T-helper 2 cell (primary cell): ENCODE measurements at places on chromosomes 2 and 18.

GRCh38 chr18:3773303-3773702 is 323.3 kb downstream of the TGIF1 start:
- no peak for DNase-seq

GRCh38 chr2:239918749-239919148 is 106.4 kb downstream of the NDUFA10 start:
- DNase-seq, result no peak

DNA sequence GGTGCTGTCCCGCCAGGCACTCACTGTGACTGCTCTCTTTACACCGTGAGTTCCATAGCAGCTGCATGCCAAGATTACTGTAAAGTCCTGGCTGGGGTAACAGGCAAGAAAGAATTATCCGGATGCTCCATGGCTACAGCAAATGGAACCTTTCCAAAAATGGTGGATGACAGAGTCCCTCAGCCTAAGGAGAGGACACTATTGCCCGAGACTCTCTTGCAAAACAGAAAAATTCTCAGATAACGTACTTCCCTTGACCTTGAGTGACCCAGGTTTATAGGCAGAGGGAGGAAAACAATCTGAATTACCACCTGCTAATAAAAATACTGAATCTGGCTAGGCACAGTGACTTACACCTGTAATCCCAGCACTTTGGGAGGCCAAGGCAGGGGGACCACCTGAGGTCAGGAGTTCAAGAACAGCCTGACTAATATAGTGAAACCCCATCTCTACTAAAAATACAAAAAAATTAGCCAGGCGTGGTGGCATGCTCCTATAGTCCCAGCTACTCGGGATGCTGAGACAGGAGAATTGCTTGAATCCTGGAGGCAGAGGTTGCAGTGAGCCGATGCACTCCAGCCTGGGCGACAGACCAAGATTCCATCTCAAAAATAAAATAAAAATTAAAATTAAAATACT is 4.5 kb downstream of the CYS1 start:
- no peak for DNase-seq

- DNase-seq, result no peak
These were observed 26.6 kb downstream of the EML6 start for GRCh38 chr2:54750040-54750439.
